Activated CD4-positive, alpha-beta T cell treated with anti-CD3 and anti-CD28 coated beads for 4 hours (primary cell): ENCODE measurements at places on chromosomes 4 and X.

DNA sequence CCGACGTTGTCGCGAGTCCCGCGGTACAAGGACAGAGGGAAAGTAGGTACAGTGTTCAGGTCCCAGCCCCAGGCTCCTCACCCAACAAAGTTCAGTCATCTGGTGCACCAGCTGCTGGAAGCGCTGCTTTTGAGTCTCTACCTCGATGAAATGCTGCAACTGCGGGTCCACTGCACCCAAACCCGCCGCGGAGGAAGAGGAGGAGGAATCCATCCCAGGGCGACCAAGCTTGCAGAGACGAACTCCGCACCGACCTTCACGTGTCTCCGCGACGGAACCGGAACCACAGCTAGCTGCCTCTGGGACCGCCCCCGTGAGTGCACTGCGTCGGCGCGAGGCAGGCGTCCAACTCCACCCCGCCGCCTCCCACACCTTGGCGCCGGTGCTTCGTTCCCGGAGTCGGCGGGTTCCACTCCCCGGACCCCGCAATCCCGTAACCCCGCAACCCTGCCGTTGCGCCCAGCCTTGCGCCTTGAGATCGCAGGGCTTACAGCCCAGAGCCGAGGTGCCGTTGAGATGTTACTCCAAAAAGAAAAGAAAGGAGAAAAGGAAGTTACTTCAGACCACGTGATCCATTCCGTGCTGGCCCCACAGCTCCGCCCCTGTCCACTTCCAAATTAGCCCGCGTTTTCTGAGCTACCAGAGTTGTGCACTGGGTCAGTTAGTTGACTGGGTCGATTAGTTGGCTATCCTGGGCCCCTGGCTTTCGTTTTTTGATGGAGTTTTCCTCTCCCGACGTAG, at the start of gene TIMM8A:
TIMM8A (minus strand) TSS at position 291 of the 741 bp plus-strand sequence; CDS start at position 213, 78 bp downstream.
- DNase-seq = peak; percentile 71

DNA sequence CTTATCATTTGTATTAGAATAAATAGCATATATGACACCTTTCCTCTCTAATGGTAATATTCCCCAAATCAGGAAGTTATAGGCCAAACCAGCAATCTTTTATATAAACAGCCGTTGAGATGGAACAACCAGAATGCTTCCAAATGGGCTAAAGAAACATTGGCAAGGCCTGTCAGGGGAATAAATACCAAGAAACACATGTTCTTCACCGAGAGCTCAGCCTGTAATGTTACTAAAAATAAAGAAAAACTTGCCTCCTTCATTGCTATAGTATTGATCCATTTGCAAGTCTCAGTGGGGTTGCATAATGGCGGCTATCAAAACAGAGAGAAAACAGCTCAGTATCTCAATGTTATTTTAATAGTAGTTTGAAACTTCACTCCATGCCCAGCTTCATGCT, 104.9 kb downstream of the FAM13A start:
- DNase-seq = no peak

DNA sequence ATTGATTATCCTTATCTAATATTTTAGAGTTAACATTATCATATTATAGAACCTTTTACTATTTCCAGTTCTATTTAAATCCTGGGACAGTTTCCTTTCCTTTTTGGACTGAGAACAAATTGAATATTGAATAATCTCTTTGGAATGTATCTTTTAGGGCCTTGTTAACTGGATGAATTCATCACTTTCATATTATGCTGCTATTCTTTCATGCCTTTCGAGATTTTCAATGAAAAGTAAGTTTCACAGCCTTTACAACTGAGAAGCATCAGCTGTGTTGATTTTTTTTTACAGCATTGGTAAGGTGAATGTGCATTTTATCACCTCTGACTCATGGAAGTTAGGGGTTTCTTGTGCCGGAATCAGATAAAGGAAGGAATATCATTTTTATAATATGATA, 39.6 kb downstream of the PDLIM5 start:
- DNase-seq = no peak

DNA sequence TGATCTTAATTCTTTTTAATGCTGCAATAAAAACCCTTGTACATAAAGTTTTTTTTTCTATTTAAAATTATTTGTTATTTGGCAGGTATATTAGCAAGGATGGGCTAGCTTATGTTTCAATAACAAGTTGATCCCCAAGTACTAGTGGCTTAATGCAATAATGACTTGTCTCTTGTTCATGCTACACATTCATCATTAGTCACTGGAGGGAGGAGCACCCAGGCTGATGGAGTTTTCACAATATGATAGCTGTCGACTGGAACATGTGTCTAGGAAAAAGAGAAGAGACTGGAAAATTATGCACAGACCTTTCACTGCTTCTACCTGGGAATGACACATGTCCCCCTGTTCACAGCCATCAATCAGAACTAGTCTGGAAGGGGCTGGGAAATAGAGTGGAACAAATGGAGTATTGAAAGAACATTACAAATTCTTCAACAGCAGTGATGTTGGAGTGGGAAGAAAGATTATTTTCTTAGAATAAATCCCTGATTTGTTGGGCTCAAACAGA, 387.9 kb upstream of the RPS6KA3 start:
- no peak for DNase-seq

- DNase-seq = no peak
Measured at GRCh38 chr4:186813377-186814068, 89.9 kb upstream of the FAT1 start.

GRCh38 chr4:24802648-24803047, 7.3 kb downstream of the SOD3 start:
- no peak for DNase-seq

- peak; percentile 18 for DNase-seq
Measured at GRCh38 chrX:69158166-69158980, 6.9 kb downstream of the PJA1 start.

- DNase-seq = no peak
Measured at GRCh38 chr4:74934888-74935287, 2.0 kb downstream of the PARM1 start.

DNA sequence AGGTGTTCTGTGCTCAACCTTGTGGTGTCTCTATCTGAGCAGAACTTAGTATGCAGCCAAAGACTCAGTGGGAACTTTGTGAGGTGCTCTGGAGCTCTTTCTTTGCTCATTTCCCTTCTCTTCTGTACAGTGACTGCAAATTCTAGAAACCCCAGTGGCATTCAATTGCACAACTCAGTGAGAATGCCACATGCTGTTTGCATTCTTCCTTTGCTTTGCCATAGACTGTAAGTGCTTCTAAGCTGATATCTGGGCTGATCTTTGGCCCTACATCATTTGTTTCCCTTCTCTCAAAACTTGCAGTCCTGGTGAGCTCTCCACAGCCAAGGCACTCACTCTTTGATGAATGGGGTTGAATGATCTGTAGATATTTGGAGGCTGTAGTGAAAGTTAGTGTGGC, 7.0 kb downstream of the PNMA3 start:
- no peak for DNase-seq

- DNase-seq = no peak
Measured at GRCh38 chrX:131729295-131729694, 185.4 kb downstream of the OR13H1 start.

DNA sequence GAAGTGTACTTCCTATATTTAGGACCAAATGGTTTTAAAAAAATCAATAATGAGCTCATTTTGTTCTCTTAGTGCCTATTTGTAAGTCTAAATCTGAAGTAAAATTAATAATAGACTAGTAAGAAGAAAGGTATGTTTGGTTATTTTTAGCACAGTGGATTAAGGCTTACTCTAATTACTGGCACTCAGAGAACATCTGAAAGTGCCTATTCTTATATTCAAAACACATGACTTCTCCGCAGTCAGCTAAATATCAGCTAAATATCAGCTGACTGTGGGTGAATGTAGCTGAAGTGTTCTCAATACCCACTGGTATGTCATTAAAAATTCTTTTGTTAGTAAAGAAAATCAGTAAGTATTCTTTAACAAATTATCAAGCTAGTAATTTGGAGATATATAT, 6.0 kb downstream of the AP1S2 start:
- no peak for DNase-seq

GRCh38 chr4:113059449-113060182, 10.2 kb downstream of the ANK2 start:
- no peak for DNase-seq

GRCh38 chr4:25144870-25145481, 15.3 kb downstream of the SEPSECS start:
- no peak for DNase-seq

GRCh38 chr4:2888886-2889285, 45.2 kb downstream of the ADD1 start:
- DNase-seq = no peak

- DNase-seq = no peak
Measured at GRCh38 chr4:122221322-122221721, 69.2 kb downstream of the BLTP1 start.

GRCh38 chr4:96677499-96677898, 837.6 kb downstream of the PDHA2 start:
- DNase-seq = no peak

DNA sequence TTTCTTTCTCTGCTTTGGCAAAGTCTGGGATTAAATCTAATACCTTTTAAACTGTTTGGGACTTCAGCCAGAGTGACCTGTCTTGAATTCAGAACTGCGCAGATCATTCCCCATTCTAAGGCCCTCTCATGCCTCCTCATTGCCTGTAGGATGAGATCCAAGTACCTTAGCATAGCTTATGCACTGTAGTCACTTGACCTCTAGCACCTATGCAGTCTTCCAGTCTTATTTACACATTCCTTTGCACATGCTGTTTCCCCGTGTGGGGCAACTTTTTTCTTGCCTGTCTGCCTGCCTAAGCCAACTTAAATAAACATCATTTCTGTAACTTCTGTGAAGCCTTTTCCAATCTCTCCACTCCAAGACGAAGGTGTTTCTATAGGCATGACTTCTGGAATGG, 68.4 kb downstream of the AR start:
- DNase-seq = no peak

GRCh38 chr4:36508394-36508793, 227.0 kb downstream of the DTHD1 start:
- DNase-seq = no peak

DNA sequence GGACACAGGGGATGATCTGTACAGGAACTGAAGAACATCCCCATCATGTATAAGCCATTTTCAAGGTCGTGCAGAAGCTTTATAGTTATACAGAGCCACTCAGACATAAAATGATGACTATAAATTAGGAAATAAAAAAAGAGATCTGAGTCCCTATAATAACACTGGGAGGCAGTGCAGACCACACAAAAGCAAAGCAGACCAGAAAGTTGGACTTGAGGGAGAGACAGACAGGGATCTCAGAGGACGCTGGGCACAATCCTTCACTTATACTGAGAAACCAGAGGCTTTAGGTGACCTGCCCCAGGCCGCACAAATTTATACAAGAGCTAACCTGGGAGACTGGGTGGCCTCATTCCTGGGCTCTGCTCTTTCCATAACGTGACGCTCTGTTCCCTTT, 70.5 kb downstream of the HADH start:
- DNase-seq = no peak

DNA sequence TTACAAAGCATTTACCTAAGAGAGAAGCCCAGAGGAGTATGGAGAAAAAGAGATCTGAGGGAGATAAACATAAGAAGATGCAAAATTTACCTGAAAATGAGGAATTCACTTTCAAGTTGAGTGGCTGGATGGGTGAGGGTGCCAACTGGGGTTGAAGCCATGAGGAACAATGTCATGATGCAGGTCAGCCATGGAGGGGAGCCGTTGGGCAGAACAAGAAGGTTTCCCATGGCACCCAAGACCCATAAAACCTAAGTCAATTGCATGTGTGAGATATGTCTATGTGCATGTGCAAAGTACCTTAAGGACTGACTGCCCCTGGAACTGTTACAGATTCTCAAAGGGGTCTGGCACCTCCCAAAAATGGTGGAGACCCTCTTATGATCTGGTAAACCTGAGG, 46.6 kb upstream of the PRRG1 start:
- no peak for DNase-seq

DNA sequence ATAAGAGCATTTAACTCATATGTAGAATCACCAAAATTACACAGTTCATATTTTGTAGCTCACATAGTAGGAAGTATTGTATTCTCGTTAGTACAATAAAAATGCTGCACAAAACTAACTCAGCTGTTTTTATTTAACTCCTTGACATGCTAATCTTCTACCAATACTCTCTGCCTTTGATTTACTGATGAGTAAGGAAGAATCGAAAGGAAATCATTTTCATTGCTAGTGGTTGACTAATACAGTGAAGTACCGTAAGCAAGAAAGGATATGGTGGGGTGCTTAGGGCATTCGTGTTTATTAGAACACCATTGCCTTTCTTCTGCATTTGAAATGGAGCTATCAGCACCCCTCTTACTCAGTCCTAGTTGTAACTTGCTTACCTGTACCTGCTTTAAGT, 1239.1 kb upstream of the TENM3 start:
- no peak for DNase-seq

GRCh38 chr4:81684352-81684751, 212.6 kb upstream of the RASGEF1B start:
- DNase-seq = no peak

GRCh38 chrX:48046846-48047245, 24.6 kb downstream of the ZNF630 start:
- DNase-seq = no peak

- peak; percentile 45 for DNase-seq
Measured at GRCh38 chr4:8409264-8410065, 31.1 kb downstream of the ACOX3 start.

DNA sequence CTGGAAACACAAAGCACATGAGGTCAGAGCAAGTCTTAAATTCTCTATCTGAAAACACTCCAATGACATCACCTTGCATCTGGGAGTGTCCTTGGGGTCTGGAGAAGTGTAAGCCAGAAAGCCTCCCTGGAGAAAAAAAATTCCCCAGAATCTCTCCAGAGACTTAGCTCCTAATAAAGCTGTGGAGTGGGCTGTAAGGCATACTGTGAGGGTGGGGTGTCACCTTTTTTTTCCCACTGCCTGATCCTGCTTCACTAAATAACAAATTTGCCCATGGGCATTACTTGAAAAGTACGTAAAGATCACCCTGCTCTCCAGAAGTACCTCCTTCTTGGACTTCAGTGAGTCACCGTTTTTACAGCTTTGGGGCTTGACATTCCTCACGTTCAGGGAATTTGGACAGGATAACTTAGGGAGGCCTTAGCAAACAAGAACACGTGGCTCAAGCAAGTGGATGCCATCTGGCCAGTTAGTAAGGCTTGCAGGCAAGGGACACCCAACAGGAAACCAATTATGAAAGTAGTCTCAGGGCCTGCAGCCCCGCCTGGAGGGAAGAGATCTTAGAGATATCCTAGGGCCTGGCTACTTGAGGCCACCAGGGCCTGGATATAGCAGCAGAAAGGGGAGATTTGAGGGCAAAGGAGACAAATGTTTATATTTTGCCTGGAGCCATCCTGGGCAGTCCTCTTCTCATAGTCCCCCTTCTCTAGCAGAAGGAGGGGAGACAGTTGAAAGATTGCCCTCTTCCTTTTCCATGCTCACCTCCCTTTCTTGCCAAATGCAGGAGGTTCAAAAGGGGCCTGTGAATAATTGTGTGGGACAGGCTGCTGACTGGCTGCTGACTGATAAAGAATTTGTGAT, 60.1 kb upstream of the PLAC1 start:
- no peak for DNase-seq

DNA sequence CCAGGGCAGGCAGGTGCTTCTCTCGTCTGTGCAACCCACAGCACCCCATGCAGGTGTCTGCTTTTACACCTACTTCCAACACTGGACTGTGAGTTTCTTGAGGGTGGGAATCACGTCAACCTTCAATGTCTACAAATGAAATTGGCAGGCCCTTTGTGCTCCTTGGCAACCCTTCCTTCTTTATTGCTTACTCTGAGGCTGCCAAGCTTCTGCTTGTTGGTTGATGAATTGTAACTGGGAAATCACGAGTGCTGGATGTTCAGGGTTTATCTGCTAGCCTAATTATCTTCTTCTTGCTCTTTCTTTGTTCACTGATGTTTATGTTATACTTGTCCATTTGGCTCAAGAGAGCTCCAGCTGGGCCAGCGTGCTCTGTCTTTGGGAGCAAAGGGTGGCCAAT, 2.5 kb upstream of the DGAT2L6 start:
- DNase-seq = no peak
